ENCODE measurements at places on chromosomes 6 and 20. TPM values are rescaled to one million over a fixed set of nuclear protein-coding genes. Genes with fewer than 3 reads are reported as not detected.

Gene LAMA2
- total RNA-seq: 0.80 TPM

Gene CBLN4
- not detected for total RNA-seq

Gene CCN5
- 0.94 TPM for total RNA-seq

Gene UNC93A
- total RNA-seq: not detected

Gene GRM1
- total RNA-seq: not detected

Gene PNLDC1
- total RNA-seq: 0.71 TPM

Gene FAM209B
- not detected for total RNA-seq

Gene SLC18B1
- total RNA-seq: 25.9 TPM

Gene VPS16
- 25.9 TPM for total RNA-seq

Gene CENPQ
- total RNA-seq: 16.4 TPM

Gene ATP6V1G2
- 1.5 TPM for total RNA-seq

Gene HS3ST5
- total RNA-seq: 0.40 TPM

Gene CST2
- total RNA-seq: not detected

Gene RCAN2
- total RNA-seq: 2.2 TPM

Gene EXOC2
- 13.2 TPM for total RNA-seq

Gene UBD
- total RNA-seq: 82.8 TPM

Gene SRSF12
- total RNA-seq: 1.7 TPM

Gene CCN2
- 373 TPM for total RNA-seq

Gene GDAP1L1
- total RNA-seq: not detected

Gene SYCP2
- 56.0 TPM for total RNA-seq

Gene LST1
- total RNA-seq: not detected

Gene SIRPD
- total RNA-seq: not detected

Gene EYS
- total RNA-seq: not detected

Measured in Calu3 (cell line).